ENCODE measurements at places on chromosomes 2 and 18. TPM values are rescaled to one million over a fixed set of nuclear protein-coding genes. Genes with fewer than 3 reads are reported as not detected.

The GPR39 gene
- total RNA-seq: not detected

The ANKAR gene
- 11.9 TPM for total RNA-seq

The PPM1B gene
- 46.8 TPM for total RNA-seq

The CRYBA2 gene
- not detected for total RNA-seq

The SERPINB12 gene
- total RNA-seq: not detected

The LRP2 gene
- total RNA-seq: 0.42 TPM

GRCh38 chr18:10033016-10033399, 119.2 kb downstream of the VAPA start:
- no peak for DNase-seq

DNA sequence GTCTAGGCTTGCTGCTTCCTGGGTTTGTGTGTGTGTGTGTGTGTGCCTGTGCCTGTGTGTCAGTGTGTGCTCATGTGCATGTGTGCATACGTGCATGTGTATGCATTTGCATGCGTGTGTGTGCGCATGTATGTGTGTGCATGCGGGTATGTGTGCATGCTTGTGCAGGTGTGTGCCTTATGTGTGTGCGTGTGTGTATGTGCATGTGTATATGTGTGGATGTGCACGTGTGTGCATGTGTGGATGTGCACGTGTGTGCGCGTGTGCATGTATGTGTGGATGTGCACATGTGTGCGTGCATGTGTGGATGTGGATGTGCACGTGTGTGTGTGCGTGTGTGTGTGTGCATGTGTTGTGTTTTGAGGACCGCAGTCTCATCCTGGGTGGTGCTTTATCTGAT, 42.8 kb downstream of the LPIN1 start:
- DNase-seq: no peak

GRCh38 chr2:43467891-43468290, 127.9 kb downstream of the THADA start:
- DNase-seq: no peak

DNA sequence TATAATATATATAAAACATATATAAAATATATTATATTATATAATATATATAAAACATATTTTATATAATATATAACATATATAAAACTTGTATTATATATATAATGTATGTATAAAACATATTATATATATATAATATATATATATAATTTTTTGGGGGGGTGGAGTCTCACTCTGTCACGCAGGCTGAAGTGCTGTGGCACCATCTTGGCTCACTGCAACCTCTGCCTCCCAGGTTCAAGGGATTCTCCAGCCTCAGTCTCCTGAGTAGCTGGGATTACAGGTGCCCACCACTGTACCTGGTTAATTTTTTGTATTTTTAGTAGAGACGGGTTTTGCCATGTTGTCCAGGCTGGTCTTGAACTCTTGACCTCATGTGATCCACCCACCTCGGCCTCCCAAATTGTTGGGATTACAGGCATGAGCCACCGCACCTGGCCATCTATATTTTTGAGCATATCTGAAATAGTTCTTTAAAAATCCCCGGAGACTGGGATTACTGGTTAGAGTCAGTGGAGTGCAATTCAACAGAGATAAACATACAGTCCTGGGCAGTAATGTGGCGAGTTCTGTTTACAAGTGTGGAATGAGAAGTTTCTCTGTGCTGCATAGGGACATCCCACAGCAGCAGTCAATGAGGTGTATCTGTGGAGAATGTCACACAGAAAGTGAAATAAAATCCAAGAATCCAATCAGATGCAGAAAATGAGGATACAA, 208.4 kb downstream of the MYCN start:
- no peak for DNase-seq

DNA sequence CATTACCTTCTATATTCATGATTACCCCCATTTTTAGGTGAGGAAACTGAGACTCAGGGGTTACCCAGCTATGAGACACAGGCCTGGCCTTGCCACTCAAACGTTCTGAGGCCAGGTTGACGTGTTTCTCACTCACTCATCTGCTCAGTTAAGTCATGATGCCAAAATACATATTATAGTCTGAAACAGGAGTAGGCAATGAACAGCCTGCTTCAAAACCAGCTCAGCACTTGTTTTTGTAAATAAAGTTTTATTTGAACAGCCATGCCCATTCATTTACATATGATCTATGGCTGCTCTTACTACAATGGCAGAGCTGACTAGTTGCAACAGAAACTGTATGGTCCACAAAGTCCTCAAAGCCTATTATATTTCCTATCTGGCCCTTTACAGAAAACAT, 74.1 kb upstream of the SMAD2 start:
- DNase-seq: no peak

DNA sequence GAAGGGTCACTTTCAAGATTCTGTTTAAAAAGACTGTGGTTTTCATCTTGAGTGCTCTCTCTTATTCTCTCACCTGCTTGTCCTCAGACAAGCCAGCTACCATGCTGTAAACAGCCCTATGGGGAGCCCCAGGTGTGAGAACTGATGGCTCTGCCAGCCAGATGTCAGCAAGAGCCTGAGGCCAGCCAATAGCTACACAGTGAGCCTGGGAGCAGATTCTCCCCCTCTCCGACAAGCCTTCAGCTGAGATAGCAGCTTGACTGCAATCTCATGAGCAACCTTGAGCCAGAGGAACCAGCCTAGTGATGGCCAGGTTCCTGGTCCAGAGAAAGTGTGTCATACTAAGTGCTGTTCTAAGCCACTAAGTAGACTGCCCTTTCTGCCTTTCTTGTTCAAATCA, 272.1 kb downstream of the NAPG start:
- no peak for DNase-seq

GRCh38 chr2:8558096-8558495, 123.8 kb upstream of the ID2 start:
- no peak for DNase-seq

DNA sequence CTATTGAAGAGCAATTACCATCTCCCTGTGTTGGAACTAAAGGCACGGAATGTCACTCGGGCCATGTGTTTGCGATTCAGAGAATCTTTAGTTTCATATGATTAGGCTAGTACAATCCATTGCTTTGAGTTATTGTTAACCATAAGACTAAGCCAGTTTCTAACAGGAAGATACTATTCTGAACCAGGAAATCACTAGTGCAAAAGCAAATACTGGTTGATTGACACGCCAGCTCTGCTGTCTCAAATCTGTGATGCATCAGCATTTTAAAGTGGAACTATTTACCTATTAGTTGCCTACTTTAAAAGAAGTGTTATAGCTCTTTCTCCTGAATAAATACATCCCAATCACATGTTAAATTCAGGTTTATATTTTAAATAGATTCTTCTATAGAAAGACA, 61.9 kb downstream of the AFTPH start:
- DNase-seq: no peak

DNA sequence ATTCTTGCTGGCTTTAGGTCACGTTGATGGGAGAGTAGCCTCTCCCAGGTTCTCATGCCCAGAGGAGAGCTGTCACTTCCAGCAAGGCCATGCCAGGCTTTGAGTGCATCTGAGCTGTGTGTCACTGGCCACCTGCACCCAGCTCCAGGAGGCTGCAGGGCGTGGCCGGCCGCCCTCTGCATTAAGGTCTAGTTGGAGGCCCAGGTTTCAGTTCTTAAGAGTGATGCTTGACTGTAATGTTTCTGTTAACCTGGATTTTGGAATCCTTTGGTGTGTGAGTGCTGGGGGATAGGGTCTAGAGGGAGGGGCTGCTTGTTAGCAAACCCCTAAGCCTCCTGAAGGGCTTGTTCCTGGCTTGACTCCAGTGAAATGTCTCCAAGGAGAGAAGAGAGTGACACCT, 140.1 kb downstream of the ACOXL start:
- DNase-seq: no peak

- no peak for DNase-seq
Observed at GRCh38 chr2:95079199-95079683, 42.4 kb downstream of the MRPS5 start.

- DNase-seq: no peak
Observed at GRCh38 chr2:118747637-118748036, 99.8 kb downstream of the EN1 start.

DNA sequence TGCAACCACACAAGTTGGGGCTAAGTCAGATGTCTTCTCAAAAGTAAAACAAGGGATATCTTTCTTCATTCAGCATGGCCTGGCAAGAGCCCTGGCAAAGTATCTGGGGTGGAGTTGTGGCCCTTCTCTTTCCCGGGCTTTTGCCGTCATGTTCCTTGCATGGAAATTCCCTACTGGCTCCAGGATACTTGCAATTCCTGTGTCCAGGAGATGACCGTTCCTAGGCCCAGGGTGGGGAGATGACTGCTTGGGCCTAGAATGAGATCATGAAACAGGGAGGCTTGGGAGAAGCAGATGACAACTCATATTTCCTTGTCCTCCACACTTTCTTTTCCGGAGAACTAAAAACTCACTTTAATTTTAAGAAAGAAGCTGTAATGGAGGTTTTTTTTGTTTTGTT, 60.9 kb downstream of the TGIF1 start:
- DNase-seq: no peak

DNA sequence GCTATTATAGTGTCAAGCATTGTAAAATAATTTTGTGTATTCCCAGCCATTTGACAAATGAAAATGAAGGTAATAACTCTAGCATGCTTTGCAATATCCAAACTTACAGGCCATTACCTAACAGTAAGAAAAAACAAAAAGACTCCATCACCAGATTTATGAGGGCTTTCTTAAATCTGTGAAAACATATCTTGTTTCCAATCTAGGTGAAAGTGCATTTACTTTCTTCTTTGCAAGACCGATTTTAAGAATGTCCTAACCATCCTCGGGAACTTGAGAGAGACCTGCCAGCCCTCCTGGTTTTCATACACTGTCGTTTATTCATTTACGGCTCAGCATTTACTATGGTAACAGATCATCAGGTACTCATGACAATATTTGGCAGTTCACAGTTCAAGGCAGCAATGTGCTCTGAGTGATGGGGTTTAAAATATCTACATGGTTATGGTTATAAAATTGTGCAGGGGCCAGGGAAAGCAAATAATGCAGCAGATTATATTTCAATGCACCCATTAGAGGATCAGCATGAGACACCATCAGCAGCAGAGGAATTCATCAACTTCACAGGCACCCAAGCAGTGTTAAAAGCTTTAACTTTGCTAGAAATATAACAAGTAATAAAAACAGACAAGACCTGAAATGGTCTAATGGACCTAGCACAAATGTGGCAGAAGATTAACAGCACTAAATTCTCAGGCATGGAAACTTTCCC, 34.4 kb upstream of the PARD3B start:
- DNase-seq: no peak

DNA sequence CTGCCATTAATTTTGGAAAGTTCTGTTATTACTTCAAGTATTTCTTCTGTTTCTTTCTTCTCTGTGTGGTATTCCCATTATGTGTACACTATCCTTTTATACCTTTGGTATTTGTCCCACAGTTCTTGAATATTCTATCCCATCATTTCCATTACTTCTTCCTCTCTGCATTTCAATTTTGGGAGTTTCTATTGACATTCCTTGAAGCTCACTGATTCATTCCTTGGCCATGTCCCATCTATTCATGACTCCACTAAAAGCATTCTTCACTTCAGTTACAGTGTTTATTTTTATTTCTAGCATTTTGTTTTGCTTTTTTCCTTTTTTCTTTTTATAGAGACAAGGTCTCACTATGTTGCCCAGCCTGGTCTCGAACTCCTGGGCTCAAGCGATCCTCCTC, 30.3 kb downstream of the PROC start:
- no peak for DNase-seq

GRCh38 chr18:50695431-50696176, 124.2 kb downstream of the MRO start:
- peak; percentile 27 for DNase-seq

DNA sequence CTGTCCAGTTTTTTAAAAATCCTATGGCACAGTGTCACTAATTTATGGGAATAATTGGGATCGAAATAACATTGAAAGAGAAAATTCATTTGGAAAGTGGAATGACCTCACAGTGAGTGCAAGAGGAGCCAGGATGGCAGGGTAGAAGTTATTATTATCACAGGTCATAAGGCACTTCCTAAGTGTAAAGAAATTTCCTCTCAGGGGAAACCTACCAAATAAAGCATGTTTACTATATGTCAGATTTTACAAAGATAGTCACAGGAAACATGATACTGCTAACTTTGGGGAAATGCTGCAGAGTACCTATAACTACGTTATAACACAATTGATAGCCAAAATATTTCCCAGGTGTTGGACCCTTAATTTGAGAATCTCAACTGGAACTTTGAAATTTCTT, 226.3 kb upstream of the SMAD7 start:
- DNase-seq: no peak

- no peak for DNase-seq
Observed at GRCh38 chr2:167509586-167509985, 621.3 kb downstream of the XIRP2 start.

GRCh38 chr2:100222844-100223243, 80.5 kb upstream of the AFF3 start:
- no peak for DNase-seq

GRCh38 chr2:99431587-99432275, 58.1 kb downstream of the REV1 start:
- DNase-seq: no peak

DNA sequence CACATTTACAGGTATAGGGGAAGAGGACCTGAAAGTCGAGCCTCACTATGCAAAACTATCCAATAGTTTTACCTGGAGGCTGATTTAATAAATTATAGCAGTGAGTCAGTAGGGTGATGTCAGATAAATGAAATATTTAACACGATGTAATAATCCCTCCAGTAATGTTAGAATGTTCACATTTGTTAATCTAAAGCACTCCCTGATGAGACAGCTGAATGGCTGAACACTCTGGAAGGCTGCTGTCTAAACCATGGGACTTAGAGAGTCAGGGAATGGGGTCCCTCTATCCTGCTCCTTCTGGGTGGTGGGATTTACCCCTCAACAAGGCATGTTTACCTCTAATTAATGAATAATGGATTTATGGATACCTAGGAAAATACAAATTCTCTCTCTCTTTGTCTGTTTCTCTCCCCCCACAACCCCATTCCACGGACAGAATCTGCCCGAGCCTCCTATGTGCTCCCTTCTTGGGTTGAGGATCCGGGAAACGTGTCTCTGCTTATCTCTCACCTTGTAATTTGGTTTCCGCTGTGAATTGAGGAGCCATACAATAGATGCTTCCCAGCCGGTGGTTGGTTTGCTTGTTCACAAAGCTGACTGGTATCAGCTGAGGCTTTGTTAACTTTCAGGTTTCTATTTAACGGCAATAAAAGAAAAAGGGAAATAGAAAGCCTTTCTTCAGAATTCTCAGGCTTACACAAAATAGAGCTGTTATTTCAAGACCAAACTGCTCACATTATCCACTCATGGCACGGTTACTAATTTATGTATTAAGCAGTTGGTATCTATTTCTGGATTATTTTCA, 25.9 kb downstream of the LRRC30 start:
- DNase-seq: no peak

- no peak for DNase-seq
Observed at GRCh38 chr18:10565835-10566234, 40.0 kb downstream of the NAPG start.

GRCh38 chr2:3709225-3709624, 5.8 kb downstream of the DCDC2C start:
- no peak for DNase-seq

DNA sequence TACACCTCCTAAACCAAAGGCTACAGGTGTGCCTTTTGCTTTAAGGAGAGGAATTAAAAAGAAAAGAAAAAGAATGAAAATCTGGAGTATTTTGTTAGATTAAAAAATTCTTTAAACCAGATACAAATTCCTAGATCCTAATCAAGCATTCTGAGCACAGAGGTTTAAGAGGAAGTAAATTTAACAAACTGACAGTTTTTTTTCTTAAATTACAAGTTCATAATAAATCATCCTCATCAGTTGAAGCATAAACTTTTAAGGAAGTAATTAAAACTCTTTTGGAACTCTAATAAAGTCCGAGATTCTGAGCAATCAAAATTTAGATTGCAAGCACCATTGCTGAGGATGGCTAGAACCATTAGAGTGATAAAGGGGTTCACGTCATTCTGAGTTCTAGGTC, 75.1 kb downstream of the POLE4 start:
- no peak for DNase-seq

GRCh38 chr2:102268510-102269199, 42.7 kb upstream of the IL1RL1 start:
- DNase-seq: no peak

Data from right cardiac atrium (tissue), 5 donors.